ENCODE measurements at places on chromosomes 1 and 21.
A peak's percentile ranks its signal among the peaks of the same experiment; 100 is the strongest.

DNA sequence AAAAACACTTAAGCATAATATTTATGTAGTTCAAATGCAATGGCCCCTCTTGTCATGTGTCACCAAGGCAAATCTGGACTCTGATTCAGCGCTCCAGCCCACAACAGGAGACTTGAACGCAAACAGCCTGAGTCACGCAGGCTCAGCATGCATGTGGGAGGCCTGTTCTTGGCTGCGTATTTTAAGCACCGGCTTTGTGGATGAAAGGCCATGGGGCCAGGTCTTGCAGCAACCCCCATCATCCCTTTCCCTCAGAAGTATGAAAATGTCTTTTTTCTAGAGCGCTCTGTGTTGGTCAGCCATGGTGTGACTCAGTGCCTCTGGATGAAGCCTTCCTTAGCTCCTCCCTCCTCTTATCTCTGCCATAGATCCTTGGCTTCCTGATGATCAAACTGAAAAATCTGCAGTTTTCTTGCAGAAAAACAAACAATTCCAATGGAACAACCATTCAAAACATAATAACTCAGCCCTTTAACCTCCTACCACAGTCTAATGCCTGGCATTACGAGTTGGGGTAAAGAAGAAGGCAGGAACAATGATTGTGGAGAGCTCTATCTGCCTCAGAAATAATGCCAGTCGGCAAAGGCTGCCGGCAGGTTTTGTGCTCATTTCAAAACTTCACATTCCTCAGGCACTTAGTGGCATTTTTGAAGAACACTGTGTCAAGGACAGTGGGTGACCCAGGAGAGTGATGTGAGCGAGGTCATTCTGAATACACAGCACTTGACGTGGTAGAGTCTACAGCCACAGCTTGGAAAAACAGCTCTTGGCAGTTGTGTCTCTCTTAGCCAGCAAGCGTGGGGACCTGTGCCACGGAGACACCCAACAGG is 167.5 kb downstream of the CLIC6 start:
- peak; percentile 95 for DNase-seq

- DNase-seq, result no peak
These were observed 22.2 kb downstream of the KCNN3 start for GRCh38 chr1:154847891-154848290.

- no peak for DNase-seq
These were observed 54.7 kb upstream of the BEND5 start for GRCh38 chr1:48831120-48831978.

DNA sequence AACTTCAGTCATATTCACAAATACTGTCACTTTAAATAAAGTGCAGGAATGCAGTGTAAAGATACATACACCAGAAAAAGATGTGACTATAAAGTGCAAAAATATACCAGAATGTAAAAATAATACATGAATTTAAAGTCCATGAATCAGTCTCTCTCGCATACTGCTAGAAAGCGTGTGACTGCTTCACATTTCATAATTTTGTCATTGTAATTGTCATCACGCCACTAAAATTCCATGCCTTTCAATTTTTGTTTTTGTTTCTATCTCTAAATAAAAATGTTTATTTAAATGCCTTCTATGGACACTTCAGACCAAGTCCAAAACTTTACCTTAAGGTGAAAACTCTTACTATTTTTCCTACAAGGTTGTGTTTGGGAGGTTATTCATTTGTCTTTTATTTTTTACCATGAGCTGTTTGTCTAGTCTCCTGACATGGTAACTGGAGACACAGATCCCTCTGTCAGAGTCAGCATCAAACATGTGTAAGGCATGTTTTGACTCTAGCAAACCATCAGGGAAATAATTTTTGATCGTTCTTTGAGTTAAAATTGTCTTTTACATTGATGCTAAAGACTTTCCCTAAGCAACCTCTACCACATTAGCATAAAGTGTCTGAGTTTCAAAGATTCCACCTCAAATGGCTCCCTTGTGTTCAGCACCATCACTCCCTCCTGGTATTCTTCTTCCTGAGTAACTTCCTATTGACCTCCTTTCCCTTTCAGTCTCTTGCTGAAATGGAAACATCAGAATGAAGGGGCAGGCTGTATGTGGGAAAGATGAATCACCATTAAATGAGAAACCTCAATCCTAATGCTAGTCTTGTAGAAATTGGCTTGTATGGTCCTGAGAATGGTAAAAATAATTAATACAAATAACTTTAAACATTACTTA is 14.0 kb upstream of the AIM2 start:
- no peak for DNase-seq
